ENCODE measurements at places on chromosomes 3 and 15.
A peak's percentile ranks its signal among the peaks of the same experiment; 100 is the strongest.

GRCh38 chr3:149977386-149977785 is 6.7 kb upstream of the PFN2 start:
- DNase-seq: no peak

- no peak for DNase-seq
These were observed 58.5 kb downstream of the LPP start for GRCh38 chr3:188212308-188212969.

- DNase-seq: no peak
These were observed 101.6 kb downstream of the ZIC4 start for GRCh38 chr3:147304756-147305155.

DNA sequence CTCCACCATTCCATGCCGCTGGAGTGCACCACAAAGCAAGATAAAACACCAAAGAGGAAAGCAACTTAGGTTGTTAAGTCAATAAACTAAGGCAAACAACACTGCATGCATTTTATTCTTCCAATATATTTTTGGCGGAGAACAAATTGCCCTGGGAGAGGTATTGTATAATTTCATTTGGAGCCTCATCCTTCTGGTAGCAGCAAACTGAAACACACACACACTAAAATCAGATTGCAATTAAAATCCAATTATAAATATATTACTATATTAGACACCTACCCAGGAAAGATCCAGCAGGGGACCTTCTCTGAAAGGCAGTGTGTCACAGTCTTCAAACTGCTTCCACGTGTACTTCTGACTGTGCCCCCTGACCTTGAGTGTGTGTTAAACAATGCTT is 102.3 kb downstream of the RORA start:
- no peak for DNase-seq

GRCh38 chr3:45631486-45631885 is 36.9 kb downstream of the LIMD1 start:
- no peak for DNase-seq

DNA sequence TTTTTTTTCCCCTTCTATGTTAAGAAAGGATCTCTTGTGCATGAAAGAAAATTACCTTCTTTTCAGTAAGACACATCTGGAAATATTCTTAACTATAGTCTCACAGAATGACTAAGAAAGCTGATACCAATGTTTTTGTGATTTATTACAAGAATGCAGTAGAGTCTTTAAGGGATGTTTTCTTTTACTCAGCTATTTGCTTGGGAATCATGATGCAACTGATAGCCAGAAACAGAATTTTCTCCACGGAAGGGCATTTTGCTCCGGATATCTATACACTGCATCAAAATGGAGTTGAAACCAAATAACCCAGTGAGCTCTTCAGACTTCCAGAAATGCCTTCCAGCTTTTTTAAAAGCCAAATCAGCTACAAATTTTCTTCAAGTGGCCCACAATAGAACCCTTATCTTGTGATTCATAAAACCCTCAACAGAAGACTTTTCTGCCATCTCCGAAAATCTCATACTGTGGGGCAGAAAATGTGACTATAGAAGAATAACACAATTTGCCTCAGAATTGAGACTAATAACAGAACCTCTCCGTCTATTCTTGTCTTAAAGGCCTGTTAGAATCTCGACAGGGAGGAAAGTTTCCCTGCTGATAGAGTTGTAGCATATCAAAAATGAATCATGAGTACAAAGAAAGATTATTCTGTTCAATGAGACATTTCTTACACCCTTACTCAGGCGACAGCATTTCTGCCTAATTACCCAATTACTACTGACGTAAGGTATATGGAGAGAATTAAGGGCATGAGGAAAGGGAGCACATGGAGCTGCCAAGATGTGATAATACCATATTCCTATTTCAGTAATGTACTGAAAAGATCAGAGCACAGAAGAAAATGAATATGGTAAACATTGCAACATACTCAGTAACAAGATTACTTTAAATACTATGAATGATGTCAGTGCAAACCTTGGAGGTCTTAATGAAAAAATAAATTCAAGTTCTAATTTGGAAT is 900.1 kb downstream of the ROBO1 start:
- DNase-seq: no peak

GRCh38 chr15:99315636-99316035 is 64.4 kb downstream of the LRRC28 start:
- no peak for DNase-seq

- no peak for DNase-seq
These were observed 145.2 kb downstream of the TAFA4 start for GRCh38 chr3:68787106-68787626.

DNA sequence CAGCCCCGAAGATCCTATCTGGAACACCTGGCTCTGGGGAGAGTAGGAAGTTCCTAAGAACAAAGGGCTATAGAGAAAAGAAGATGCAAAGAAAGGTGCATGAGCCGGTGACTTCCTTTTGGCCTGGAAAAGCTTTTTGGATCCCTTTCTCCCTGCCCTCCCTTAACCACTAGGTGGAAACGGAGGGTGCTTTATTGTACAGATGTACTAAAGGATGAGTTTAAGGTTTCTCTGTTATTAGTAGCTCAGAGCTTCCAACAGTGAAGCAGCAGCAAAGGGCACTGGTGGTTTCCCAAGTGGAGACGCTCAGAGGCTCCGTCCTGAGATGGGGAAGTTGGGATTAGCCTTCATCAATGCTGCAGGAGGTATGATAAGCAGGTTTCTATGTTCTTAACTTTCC is 5.9 kb upstream of the ADGRG7 start:
- peak; percentile 27 for DNase-seq

DNA sequence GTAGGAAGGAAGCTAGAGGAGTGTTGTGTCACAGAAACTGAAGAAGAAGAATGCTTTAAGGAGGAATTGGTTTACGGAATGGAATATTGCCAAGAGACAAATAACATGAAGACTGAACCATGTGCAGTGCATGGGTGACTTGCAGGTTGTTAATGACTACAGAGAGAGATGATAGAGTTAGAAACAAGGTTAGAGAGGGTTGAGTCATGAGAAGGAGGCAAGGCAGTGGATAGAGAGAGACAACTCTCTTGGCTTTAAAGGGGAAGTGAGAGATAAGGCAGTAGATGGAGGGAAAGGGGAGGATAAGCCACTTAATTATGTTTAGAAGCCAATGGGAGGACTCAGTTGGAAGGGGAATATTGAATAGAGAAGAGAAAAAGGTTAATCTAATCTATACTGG is 119.3 kb upstream of the CCNL1 start:
- no peak for DNase-seq

DNA sequence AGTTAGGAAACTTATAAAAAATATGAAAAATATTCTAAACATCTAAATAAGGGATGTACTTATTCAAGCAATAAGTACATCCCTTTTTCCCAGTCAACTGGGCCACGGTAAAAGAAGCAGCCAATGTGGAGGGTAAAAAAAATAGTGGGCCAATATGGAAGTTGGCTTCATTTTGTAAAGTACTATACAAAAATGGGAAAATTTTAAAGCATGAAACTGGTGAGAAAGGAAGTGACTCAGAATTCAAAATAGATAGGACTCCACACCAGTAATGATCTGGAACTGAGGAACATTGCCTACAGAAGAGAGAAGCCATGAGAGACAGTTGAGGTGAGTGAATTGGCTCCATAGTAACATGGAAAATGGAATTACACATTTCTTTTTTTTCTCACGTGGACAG is 108.9 kb downstream of the FNDC3B start:
- DNase-seq: no peak

- no peak for DNase-seq
These were observed 28.4 kb downstream of the USF3 start for GRCh38 chr3:113668015-113668414.

DNA sequence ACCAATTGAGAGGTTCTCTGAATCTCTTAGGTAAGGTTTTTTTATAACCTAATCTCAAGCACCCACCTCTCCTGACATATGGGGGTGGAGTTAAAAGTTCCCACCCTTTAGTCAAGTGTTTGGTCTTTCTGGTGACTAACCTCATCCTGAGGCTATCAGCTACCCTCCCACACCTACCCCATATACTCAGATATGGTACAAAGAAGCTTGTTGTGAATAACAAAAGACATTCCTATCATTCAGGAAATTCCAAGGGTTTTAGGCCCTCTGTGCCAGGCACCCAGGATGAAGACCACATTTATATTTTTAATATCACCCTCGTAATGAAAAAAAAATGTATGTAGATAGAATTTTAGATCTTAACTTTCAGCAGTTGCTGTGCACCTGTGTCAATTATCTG is 9.0 kb downstream of the CHMP2B start:
- DNase-seq: no peak

DNA sequence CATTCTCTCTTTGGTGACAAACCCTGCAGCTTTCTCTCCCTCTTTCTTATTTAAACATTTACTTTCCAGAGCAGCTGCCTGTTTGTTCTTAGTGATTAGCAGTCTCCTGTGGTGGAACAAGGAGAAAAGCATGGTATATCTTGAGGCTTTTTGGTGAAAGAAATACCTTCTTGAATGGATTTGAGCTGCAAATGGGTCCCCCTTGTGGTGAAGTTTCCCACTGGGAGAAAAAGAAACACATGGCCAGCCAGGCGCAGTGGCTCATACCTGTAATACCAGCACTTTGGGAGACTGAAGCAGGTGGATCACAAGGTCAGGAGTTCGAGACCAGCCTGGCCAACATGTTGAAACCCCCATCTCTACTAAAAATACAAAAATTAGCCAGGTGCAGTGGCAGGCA is 48.3 kb upstream of the ACP3 start:
- no peak for DNase-seq

DNA sequence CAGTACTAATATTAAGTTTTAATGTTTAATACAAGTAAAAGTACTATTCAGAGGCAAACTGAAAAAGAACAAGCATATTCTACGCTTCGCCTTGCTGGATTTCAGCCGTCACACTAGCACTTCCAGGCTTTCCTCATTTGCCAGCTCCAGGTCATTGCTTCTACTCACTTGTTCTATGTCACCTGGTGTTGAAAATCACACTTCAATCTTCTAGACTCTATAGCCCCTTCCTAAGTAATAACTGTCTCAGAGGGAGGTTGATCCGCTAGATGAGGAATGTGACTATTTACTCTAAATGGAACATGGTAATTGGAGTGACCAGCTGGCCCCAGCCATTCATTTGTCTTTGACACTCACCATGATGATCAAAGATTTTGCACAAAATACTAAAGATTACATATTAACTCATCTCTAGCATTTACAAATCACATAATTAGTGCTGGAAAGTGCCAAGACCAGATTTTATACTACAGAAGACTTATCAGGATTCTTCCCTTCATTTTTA is 92.0 kb downstream of the GAP43 start:
- no peak for DNase-seq

DNA sequence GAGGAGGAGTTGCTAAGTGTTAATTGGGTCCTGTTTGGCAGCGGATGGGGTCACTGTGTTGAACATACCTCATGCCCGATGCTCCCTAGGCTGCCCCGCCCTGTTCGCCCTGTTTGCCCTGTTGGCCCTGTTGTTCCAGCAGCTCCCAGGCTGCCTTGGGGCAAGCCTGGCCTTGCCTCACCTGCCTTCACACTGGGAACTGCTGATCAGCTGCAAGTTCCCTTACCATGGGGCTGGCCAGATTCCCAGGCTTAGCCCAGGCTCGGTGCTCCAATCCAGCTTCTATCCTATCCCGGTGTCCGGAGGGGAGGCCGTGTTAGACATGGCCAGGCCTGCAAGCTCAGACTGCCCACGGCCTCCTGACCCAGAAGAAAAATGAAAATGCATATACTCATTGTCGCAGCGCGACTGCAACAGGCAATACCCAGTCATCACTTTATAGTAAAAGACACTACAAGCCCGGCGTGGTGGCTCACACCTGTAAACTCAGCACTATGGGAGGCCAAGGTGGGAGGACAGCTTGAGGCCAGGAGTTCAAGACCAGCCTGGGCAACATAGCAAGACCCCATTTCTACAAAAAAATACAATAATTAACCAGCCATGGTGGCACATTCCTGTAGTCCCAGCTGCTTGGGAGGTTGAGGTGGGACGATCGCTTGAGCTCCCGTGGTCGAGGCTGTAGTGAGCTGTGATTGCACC is 42.9 kb upstream of the ZNF710 start:
- DNase-seq: no peak

GRCh38 chr15:88834211-88834812 is 31.1 kb downstream of the ACAN start:
- DNase-seq: no peak

- no peak for DNase-seq
These were observed 31.7 kb downstream of the ECT2 start for GRCh38 chr3:172782235-172782634.

GRCh38 chr3:171346019-171346418 is 114.2 kb downstream of the TNIK start:
- DNase-seq: no peak

DNA sequence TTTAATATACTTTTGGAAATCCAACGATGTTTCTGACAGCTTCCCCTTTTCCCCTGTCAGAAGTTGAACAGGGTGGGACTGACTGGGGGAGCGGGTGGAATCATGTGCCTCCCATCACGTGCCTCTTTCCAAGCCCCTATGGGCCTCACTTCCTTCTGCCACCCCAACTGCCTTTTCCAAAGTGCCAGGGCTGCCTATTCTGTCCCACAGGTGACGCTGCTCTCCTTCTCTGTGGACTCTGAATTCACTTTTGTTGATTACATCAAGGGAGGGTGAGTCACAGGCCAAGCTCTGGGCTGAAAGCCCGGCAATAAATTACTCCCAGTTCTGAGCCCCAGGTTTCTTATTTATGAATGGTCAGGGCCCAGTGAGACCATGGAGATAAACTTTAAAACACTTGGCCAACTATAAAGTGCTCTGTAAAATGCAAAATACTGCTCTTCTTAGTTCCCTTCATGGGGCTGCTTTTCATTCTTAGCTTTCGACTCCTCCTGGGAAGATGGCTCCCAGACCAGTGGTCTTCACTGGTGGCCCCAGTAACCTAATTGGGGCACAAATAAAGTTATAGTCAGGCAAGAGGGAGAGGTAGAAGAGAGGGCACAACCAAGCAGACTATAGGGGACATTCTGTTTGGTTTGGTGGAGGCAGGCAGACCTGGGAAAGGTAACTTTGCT is 12.3 kb downstream of the CPNE9 start:
- DNase-seq: no peak

DNA sequence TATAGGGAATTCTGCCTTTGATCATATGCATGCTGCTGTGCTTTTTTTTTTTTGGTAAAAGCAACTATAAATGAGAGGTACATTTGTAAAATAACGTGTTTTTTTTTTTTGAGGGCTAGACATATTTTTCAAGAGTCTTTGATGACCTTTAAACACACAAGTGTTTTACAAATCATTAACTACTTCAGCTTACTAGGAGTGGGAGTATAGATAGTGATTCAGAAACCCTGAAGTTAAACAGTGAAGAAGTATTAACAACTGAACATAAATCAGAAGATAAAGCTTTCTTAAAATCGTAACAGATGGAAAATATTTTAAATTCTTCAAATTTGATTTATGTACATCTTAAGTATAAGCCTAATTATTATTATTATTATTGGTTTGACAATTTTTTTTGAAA is 2.9 kb upstream of the GMNC start:
- no peak for DNase-seq

All from GM13977 (cell line).